Central memory CD4-positive, alpha-beta T cell (primary cell): ENCODE measurements at places on chromosomes 12 and 14.

DNA sequence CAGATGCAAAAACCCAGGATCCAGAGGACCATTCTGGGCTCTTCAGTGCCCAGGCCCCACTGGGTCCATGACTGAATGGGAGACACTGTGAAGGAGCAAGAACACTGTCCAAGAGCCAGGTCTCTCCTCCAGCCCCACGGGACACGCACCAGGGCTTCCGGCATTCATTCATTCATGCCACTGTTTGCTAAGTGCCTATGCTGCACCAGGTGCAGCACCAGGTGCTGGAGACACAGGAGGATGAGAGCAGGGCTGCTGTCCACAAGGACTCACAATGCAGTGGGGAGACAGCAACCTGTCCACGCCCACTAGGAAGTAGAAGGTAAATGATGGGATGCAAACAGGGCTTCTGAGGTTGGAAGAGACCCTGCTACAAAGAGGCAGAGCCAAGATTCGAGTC lies 20.4 kb downstream of the CLMN start:
- DNase-seq: no peak

DNA sequence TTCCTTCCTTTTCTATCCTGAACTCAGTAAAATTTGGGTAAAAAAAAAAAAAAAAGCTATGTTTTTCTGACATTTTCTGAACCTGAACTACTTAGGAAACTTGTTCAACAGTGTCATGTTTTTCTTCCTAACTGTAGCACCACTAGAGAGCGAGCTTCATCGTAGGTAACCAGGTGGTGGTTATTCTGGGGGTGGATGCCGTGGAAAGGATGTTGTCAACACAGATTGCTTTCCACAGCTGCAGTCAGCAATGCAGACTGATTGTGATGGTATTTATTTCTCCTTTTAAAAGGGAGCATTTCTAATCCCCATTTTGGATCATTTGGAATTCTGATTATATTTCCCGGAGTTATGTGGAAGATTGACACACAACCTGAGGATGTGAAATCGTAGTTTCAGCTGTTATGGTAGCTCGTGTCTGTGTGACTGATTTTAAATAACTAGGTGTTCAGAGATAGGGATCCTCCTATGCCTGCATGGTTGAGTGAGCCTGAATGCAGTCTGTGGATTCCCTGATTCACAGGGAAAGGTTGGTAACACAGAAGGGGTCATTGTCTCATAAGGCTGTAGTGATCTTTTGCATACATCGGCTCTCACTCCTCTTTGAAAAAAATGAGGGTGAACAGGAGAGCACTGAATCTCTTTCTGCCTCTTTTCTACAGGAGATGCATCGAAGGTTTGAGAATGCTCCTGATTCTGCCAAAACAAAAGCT lies 113.2 kb downstream of the ERC1 start:
- no peak for DNase-seq

- no peak for DNase-seq
Measured at GRCh38 chr12:94700662-94701061, 50.3 kb upstream of the TMCC3 start.

GRCh38 chr14:34450542-34450915 lies 11.5 kb downstream of the SPTSSA start:
- no peak for DNase-seq

GRCh38 chr12:65300679-65301349 lies 22.3 kb downstream of the MSRB3 start:
- DNase-seq: no peak

GRCh38 chr12:38547586-38547985 lies 231.0 kb downstream of the ALG10B start:
- DNase-seq: no peak

DNA sequence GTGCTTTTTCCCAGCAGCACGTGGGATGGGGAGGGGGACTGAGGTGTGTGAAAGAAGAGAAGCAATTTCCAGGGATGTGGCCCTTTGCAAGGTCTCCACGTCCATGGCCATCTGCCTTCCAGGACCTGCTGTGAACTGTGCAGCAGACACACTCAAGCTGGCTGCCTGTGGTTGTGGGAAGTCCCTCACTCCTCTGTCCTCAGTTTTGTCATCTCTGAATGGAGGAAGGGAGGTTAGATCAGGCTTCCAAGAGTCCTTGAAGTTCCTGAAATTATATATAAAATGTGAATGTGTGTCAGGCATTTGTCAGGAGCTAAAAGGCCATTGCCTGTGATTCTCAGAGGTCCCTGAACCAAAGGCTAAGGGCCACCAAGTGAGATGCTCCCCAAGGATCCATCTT lies 328.2 kb downstream of the CACNA1C start:
- DNase-seq: no peak

DNA sequence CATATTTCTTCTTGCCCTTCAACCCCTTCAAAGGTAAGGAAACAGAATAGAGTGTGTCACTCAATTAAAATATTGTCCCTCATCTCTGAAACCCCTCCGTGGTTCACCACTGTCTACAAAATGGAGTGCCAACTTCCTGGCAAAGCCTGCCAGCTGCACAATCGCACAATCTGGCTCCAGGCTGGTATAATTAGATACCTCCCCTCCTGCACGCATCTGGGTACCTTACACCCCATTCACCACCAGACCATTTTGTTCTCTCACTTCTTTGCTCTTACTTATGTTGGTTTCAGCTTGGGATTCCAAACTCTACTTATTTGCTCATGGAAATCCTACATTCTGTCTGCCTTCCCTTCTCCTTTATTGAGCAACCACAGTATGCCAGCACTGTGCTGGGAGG lies 314.9 kb downstream of the NUAK1 start:
- no peak for DNase-seq

- DNase-seq: no peak
Measured at GRCh38 chr14:92625213-92625612, 111.6 kb downstream of the RIN3 start.
